ENCODE measurements at places on chromosomes 13 and 19.

DNA sequence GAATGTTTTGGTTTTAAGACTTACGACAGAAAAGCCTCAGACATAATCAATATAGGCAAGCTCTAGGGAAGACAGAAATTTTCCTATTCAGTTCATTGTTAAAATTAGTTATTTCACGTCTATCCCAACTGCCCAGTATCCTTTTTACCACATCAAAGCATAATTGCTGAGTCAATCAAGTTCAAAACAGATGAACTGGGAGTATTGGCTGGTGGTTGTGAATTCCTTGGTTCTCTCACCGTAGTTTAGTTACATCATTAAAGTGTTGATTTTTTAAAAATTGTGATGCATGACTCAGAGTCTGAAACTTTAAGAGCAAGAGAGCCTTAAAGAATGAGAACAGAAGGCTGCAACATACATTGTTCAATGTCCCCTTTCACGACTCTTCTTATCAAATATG, 143.3 kb upstream of the FREM2 start:
- DNase-seq, result no peak

DNA sequence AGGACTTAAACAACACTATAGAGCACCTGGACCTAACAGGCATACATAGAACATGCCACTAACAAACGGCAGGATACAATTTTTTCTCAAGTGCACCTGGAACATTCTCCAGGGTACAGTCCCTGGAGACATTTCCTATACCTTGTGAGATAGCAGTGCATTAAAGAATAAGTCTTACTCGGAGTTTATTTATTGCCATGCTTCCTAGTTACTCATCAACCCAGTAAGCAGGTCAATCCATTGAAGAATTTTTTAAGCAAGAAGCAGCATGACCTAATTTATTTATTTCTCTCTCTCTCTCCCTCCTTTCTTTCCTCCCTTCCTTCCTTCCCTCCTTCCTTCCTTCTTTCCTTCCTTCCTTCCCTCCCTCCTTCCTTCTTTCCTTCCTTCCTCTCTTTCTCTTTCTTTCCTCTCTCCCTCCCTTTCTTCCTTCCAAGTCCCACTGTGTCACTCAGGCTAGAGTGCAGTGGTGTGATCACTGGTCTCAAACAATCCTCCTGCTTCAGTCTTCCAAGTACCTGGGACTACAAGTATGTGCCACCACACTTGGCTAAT, 6.6 kb upstream of the TFDP1 start:
- DNase-seq, result no peak

- DNase-seq, result no peak
Measured at GRCh38 chr19:39112338-39112890, 13.2 kb upstream of the PAK4 start.

GRCh38 chr13:21636656-21637055, 32.7 kb upstream of the MICU2 start:
- no peak for DNase-seq

DNA sequence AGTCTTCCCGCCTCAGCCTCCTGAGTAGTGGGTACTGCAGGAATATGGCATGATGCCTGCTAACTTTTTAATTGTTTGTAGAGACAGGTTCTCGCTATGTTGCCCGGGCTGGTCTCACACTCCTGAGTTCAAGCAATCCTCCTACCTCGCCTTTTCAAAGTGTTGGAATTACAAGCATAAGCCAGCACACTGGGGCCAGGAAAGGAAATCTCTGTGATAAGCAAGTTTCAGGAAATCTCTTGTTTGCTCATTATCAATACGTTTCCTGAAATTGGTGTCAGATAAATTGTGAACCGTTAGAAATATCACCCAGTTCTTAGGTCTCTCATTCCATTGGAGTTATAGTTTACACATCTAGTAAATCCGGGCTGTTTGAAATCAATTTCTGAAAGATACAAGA, 14.2 kb downstream of the WBP4 start:
- no peak for DNase-seq

GRCh38 chr13:20408181-20408580, 117.5 kb downstream of the CRYL1 start:
- no peak for DNase-seq

Data from NK-92 treated with Interleukin-12 subunit alpha and Interleukin-12 subunit beta, amount 100 ng/mL, for 24 hours (cell line).